ENCODE measurements at places on chromosomes 12 and 14.

DNA sequence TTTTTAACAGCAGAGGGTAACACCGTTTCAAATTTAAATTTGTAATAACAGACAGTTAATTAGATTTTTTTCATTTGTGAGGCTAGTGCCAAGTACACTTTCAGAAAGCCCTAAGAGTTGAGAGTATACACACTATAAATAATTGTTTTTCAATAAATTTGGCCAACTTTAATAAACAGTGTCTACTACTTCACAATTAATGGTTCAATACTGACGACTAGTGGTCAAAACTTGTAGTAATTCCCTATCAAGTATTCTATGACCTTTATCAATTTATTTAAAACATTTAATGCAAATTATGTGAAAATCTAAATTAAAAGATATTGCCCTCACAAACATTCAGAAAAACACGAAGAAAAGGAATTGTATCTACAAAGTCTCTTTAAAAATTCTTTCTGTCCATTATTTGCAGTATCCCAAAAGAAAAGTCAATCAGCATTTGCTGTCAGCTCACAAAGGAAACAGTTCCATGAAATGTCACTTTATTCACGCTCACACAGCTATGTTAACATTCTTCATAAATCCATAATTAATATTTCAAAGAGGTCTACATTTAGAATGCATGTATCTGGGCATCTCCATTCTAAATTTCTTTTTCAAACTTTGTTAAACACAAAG lies 91.2 kb downstream of the CEP128 start:
- no peak overlapping the region for H3K27ac ChIP-seq
- H3K4me3 ChIP-seq: no peak overlapping the region
- no peaks in the 10 kb centered on the region for H3K4me1 ChIP-seq
- H3K27me3 ChIP-seq: no peaks in the 10 kb centered on the region

DNA sequence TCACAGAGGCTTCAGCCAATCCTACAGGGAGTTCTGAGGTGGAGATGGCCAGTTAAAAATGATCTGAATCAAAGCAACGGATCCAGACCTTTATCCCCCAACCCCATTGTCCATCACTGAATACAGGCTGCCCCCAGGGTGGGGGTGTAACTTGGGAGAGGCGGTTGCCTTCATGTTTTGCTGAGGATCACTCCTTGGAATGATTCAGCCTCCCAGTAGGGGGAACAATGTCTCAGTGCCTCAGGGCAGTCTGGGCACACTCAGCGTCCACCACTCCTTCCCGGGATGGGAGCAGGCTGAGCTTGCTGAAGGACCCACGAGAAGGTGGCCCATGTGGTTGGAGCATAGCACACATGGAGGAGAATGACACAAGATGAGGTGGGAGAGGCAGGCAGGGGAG lies 60.2 kb downstream of the RFX4 start:
- H3K4me1 ChIP-seq: no peaks in the 10 kb centered on the region
- no peak overlapping the region for H3K27ac ChIP-seq
- H3K4me3 ChIP-seq: no peak overlapping the region

- H3K27me3 ChIP-seq: peaks cover 42% of the 10 kb centered on the region
- no peak overlapping the region for H3K27ac ChIP-seq
- DNase-seq: no peak
- H3K36me3 ChIP-seq: no peaks in the 10 kb centered on the region
Measured at GRCh38 chr14:95620659-95621059, 65.6 kb upstream of the TCL1B start.

DNA sequence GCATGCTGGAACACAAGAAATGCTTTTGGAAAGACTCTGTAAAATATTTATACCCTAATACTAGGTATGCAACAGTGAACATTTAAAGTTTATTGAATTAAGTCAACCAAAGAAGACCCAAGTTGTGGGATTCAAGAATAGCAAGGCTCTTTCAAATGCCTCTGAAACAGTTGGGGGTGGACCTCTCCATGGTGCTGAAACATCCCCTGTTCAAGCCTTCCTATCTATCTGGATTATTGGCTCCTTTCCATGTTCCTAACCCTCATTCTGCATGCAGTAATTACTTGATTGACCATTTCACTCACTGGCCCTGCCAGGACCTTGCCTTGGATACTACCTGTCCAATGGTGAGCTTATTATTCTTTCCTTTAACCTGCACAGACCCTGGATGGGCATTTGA lies 349.7 kb downstream of the NRXN3 start:
- no peak overlapping the region for H3K27ac ChIP-seq
- DNase-seq: no peak
- no peak overlapping the region for H3K4me3 ChIP-seq
- no peaks in the 10 kb centered on the region for H3K36me3 ChIP-seq
- H3K4me1 ChIP-seq: no peaks in the 10 kb centered on the region

- peaks cover 40% of the 10 kb centered on the region for H3K27me3 ChIP-seq
- H3K4me3 ChIP-seq: no peak overlapping the region
- no peaks in the 10 kb centered on the region for H3K36me3 ChIP-seq
- no peak overlapping the region for H3K27ac ChIP-seq
- H3K4me1 ChIP-seq: no peaks in the 10 kb centered on the region
- no peak for DNase-seq
Measured at GRCh38 chr12:3341594-3341993, 149.4 kb upstream of the PRMT8 start.

DNA sequence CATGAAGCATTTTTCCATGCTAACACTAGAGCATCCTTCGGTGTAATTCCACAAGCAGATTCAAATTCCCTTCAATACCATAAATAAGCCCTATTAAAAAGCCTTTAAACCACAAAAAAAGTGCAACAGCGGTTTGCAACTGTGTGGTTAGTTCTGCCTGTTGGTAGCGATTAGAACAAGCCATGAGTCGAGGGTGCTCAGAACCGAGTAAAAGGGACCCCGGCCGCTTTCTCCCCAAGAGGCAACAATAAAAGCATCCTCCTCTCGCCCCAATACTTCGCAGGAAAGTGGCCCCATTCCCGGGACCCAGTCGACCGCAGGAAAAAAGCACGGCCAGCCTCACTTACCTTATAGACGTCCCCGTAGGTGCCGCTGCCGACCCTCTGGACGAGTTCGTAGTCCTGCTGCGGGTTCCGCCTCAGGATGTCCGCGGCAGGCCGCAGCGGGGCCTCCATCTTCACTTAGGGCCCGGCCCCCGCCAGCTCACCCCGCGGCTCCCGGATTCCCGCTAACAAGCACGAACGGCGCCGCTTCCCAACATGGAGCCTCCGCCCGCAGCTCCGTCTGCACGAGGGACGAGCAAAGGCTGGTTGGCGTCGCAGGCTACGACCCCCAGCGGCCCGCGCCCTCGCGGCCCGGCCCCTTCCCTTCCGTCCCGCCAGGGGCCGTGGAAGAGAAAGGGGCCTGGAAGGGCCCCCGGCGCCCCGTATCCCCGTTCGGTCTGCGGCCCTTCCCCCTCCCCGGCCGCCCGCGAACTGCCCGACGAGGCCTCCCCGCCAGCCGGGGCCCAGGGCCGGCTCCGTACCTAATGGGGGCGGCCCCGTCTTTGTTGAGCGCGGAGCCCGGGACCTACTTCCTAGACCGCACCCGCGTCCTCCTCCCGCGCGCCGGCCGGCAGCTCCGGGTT lies 521 bp downstream of the MAP4K5 start:
- H3K27me3 ChIP-seq: no peaks in the 10 kb centered on the region
- H3K4me1 ChIP-seq: peaks cover 36% of the 10 kb centered on the region
- H3K4me3 ChIP-seq: peak overlapping the region; percentile 84
- H3K36me3 ChIP-seq: peaks cover 6% of the 10 kb centered on the region

DNA sequence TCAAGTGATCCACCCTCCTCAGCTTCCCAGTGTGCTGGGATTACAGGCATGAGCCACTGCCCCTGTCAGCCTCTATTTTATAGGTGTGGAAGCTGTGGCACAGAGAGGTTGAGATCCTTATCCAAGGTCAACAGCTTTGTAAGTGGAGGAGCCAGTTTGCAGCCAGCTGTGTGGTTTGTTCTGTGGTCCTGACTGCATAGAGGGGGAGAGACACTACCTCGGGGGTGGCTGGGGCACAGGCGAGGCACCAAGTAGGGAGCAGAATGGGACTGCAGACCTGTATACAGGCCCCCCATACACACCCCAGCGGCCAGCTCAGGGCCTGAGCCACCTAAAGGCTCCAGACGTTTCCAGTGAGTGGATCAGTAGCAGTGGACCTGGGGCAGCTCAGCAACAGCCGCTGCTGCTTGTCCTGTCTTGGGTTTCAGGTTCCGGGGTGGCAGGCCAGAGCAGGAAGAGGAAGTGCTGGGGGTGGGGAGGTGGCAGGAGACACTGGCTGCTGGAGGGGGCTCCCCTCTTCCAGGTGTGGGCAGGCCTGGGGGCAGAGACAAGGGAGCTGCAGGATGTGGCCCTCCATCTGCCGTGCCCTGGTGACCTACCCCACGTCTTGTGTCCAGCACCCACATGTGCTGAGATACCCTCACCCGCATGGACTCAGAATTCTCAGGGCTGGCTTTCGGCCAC lies 11.0 kb downstream of the ORAI1 start:
- H3K4me3 ChIP-seq: peak overlapping the region; percentile 68
- peaks cover 28% of the 10 kb centered on the region for H3K36me3 ChIP-seq
- peak overlapping the region; percentile 87 for H3K27ac ChIP-seq
- DNase-seq: peak; percentile 45

DNA sequence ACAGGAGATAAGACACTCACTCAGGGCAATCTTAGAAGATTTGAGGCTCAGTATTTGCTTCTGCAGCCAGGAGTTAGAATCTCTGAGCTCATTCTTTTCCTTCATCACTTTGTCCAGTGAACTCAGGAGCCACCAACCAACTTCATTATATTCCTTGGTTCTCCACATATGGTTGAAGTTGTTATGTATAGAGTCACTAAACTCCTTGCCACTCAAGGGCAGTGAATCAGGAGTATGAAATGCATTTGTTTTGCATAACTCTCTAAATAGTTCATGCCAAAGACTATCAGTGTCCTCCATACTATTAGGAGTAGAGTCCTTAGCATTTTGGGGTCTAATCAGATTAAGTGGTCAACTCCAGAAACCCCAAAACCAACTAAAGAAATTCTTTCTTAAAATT lies 150.6 kb downstream of the CCDC59 start:
- no peak overlapping the region for H3K27ac ChIP-seq
- no peaks in the 10 kb centered on the region for H3K36me3 ChIP-seq
- DNase-seq: no peak
- no peak overlapping the region for H3K4me3 ChIP-seq
- no peaks in the 10 kb centered on the region for H3K27me3 ChIP-seq
- H3K4me1 ChIP-seq: no peaks in the 10 kb centered on the region

- no peak overlapping the region for H3K27ac ChIP-seq
- no peak for DNase-seq
- peaks cover 75% of the 10 kb centered on the region for H3K27me3 ChIP-seq
- H3K4me3 ChIP-seq: no peak overlapping the region
- no peaks in the 10 kb centered on the region for H3K4me1 ChIP-seq
Measured at GRCh38 chr12:2046957-2047356, 5.8 kb upstream of the CACNA1C start.

DNA sequence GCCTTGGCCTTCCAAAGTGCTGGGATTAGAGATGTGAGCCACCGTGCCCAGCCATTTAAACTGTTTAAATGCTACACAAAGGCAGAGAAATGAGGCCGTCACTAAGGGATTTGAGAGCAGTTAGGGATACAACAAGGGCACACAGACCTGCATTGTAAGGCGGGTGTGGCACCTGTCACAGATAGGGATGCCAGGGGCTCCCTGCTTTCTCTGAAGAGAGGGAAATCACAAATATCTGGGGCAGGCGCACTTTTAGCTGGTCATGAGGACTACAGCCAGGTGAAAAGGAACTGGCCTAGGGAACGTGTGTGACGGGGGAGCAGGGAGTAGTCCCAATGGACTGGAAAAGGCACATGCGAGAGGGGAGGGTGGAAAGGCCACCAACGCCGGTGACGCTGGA lies 9.7 kb downstream of the SSH1 start:
- DNase-seq: no peak
- H3K27ac ChIP-seq: no peak overlapping the region
- H3K36me3 ChIP-seq: peaks cover 11% of the 10 kb centered on the region
- H3K4me3 ChIP-seq: no peak overlapping the region
- H3K4me1 ChIP-seq: peaks cover 13% of the 10 kb centered on the region

DNA sequence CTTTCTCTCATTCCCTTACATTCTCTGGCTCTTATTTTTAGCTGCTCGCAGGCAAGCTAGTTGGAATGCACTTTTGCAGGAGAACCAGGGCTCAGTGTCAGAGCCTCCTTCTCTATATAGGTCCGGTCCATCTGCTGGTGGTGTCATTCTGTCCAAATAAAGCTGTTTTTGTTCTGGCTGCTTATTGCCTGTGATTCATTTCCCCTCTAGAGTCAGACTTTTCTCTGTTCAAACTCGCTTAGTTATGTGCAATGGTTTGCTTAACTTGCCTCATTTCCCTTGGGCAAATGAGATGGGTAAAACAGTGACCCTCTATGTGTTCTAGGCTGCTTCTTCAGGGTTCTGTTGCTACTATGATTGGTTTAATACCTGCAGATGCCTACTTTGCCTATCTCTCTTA lies 2.9 kb downstream of the SMARCD1 start:
- H3K27me3 ChIP-seq: no peaks in the 10 kb centered on the region
- peaks cover 35% of the 10 kb centered on the region for H3K4me1 ChIP-seq
- peak overlapping the region; percentile 11 for H3K27ac ChIP-seq
- peaks cover 47% of the 10 kb centered on the region for H3K36me3 ChIP-seq

DNA sequence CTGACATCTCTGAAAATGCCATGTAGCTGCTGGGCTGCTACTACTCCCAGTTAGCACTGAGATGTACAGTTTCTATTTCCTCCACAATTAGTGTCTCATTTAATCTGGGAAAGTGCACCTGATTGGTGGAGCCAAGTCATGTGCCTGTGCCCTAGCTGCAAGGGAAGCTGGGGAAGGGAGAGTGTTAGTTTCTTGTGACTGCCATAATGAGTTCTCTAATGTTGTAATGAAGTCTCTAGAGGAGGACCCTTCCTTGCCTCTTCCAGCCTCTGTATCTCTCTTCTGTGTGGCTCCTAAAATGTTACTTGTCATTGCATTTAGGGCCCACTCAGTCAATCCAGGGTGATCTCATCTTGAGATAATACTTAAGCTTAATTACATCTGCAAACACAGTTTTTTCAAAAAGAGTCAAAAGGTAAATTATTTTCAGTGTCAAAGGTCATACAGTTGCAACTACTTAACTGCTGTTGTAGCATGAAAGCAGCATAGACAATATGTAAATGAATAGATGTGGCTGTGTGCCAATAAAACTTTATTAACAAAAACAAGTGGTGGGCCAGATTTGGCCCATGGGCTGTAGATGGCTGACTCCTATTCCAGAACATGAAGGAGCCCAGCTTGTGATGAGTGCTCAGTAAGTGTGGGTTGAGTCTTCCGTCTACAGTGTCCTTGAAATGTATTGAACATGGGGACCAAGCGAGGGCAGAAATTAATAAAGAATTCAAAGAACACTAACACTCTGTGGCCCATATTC lies 137.2 kb upstream of the MAP1LC3B2 start:
- no peak for DNase-seq
- H3K4me3 ChIP-seq: no peak overlapping the region
- no peaks in the 10 kb centered on the region for H3K4me1 ChIP-seq
- no peak overlapping the region for H3K27ac ChIP-seq
- peaks cover 11% of the 10 kb centered on the region for H3K27me3 ChIP-seq

GRCh38 chr14:69692594-69692993 lies 74.3 kb upstream of the SRSF5 start:
- no peak overlapping the region for H3K4me3 ChIP-seq
- no peaks in the 10 kb centered on the region for H3K27me3 ChIP-seq
- DNase-seq: no peak
- no peak overlapping the region for H3K27ac ChIP-seq
- H3K4me1 ChIP-seq: peaks cover 73% of the 10 kb centered on the region
- peaks cover 10% of the 10 kb centered on the region for H3K36me3 ChIP-seq

All from central memory CD8-positive, alpha-beta T cell (primary cell).